Activated CD8-positive, alpha-beta T cell treated with anti-CD3 and anti-CD28 coated beads, Interleukin-2, amount 10 ng/mL, durations not matched to agents 7 days and 5 days (primary cell): ENCODE measurements at places on chromosomes 16 and 17. TPM values are rescaled to one million over a fixed set of nuclear protein-coding genes. Genes with fewer than 3 reads are reported as not detected.

PPP1R27 gene
- not detected for total RNA-seq

ZFHX3 gene
- 2.9 TPM for total RNA-seq

SLC6A4 gene
- total RNA-seq = 0.10 TPM

GSDMA gene
- total RNA-seq = 4.5 TPM

GRB2 gene
- total RNA-seq = 166 TPM

NDRG4 gene
- not detected for total RNA-seq
